Keratinocyte (primary cell): ENCODE measurements at places on chromosomes 6 and 20. TPM values are rescaled to one million over a fixed set of nuclear protein-coding genes. Genes with fewer than 3 reads are reported as not detected.

DNA sequence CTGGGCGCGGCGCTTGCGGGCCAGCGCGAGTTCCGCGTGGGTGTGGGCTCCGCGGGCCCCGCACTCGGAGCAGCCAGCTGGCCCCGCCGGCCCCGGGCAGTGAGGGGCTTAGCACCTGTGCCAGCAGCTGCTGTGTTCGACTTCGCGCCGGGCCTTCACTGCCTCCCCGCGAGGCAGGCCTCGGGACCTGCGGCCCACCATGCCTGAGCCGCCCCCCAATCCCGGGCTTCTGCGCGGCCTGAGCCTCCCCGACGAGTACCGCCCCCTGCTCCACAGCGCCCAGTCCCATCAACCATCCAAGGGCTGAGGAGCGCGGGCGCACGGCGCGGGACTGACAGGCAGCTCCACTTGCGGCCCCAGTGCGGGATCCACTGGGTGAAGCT lies 36.2 kb downstream of the RIOK1 start:
- DNase-seq: no peak

DNA sequence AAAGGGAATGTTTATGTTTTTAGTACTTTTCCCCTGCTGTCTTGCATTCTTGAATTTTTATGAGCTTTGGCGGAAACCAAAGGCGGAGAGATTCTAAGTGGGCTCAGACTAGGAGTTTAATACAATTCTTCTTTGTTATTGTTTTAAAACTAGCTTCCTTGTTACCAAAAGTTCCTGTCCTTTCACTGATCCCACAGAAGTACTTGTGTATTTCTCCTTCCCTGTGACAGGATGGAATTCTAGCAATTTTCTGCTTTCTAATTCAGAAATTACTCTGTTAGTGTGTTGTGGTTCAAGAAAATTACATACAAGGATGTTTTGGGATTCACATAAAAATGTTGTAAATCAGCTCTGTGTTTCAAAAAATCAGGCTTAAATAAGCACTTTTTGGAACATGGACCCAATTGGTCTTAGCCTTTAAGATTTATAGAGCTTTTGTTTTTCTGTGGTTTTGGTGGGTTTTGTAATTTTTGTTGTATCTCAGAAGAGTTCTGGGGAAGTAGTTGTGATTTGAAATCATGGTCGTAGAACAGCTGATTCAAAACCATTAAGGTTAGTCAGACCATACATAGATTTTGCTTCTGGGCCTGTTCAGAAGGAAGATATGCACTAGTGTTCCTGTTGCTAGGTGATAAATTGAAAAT lies 17.6 kb upstream of the CTAGE9 start:
- DNase-seq: no peak

- DNase-seq: no peak
Measured at GRCh38 chr20:57006411-57007170, 259.9 kb downstream of the BMP7 start.

GRCh38 chr6:30719356-30719755 lies 796 bp upstream of the TUBB start:
- no peak for DNase-seq

DNA sequence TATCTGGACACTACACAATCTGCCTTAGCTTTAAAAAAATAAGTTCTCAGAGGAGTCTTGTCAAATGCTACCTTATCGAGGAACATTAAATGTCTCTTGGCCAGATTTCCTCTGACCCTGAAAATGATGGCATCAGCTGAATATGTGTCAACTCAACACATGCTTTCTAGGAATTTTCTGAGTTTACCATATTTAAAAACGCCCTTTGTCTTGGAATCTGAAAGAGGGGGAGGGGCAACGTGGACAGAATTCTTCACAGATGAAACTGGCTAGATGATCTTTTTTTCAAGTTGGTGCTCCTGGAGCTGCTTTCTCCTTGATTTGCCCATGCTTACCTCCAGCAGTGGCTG lies 5.1 kb downstream of the SOX4 start:
- DNase-seq: no peak

DNA sequence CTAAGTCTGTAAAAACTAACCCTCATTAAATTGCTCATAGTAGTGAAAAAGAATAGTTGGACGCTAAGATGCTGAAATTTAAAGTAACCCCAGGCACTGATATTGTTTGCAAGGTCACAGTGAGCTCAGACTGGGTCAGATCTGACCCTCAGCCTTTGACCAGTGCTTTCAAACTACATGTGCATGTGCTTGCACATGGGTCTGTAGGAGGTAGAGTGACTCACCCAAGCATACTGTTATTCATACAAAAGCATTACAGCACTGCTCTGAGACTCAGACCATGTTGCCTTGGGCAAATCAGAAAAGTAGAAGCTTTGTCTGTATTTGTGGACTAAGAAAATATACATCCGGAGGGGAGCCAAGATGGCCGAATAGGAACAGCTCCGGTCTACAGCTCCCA lies 326.4 kb upstream of the MARCKS start:
- DNase-seq: peak; percentile 56

Gene SAPCD1
- 1.1 to 2.1 TPM (median 1.7 TPM) in 3 replicates for polyA plus RNA-seq

Gene KHDC1
- 0.52 to 1.0 TPM (median 0.55 TPM) in 3 replicates for polyA plus RNA-seq

Gene RFX6
- not detected in 3 replicates for polyA plus RNA-seq

Gene SPDEF
- polyA plus RNA-seq: 0.03 to 0.04 TPM in 2 of 3 replicates, not detected in the other

DNA sequence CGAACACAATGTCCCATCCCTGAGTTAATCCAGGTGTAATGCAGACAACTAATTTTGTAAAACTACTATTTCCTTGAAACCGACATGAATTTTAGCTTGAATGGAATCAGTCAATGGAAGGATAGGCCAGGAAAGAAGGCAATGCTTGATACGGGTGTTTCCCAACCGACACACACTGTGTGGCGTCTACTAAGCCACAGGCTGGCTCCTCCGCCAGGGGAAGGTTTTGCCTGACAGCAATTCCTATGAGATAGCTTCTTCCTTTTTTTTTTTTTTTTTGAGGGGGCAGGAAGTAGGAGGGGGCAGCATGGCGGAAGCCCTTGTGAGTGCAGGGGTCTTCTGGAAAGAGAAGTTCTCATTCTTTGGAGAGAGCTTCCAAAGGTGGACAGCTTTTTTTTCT lies 12.0 kb upstream of the LAMA4 start:
- no peak for DNase-seq

Gene TULP1
- polyA plus RNA-seq: not detected in 3 replicates
